ENCODE measurements at places on chromosomes 1 and 21.

DNA sequence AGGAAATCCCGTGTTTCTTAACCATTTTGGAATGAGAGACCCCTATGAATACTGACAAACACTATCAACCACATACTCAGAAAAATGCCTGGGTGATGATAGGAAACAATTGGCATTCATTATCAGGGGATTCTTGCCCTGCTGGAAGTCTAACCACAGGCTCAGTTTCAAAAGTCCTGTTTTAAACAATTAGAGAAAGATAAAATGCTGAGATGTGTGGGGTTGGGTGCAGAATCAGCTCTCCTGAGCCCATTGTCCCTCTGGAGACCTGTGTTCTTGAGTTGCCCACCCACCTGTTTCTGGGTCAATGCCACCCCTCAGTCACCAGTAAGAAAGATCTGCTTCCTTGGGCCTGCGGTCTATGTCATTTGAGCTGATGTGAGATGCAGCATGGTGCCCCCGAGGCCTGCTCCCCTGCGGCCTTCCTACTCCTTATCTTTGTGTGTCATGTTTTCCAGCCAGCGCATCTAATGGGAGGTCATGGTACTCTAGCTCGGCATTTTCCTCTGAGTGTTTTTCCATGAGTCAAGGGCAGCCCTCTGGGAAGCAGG, 130.3 kb upstream of the PLXNA2 start:
- no peak for DNase-seq

DNA sequence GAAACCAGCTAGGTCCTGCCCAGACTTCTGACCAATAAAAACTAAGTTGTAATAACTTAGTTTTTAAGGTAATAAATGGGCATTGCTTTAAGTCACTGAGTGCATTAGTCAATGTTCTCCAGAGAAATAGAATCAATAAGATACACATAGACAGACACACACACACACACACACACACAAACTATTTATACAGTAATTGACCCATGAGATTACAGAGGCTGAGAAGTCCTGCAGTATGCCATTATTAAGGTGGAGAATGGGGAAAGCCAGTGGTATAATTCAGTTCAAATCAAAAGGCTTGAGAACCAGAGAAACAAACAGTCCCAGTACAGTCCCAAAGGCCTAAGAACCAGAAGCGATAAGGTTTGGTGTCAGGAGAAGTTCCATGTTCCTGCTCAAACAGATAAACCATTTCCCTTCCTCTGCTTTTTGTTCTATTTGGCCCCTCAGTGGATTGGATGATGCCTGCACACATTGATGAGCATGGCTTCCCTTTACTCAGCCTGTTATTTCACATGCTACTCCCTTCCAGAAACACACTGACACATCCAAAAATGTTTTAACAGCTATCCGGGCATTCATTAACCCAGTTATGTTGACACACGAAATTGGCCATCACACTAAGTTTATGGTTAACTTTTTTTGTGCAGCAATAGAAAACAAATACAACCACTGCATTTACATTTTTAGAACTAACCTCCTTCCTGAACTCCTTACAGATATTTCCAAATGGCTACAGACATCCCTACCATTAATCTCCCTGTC, 828.2 kb upstream of the NCAM2 start:
- no peak for DNase-seq

GRCh38 chr1:23496490-23497181, 12.7 kb upstream of the ASAP3 start:
- no peak for DNase-seq

GRCh38 chr1:88333086-88333695, 350.9 kb upstream of the PKN2 start:
- DNase-seq = no peak

DNA sequence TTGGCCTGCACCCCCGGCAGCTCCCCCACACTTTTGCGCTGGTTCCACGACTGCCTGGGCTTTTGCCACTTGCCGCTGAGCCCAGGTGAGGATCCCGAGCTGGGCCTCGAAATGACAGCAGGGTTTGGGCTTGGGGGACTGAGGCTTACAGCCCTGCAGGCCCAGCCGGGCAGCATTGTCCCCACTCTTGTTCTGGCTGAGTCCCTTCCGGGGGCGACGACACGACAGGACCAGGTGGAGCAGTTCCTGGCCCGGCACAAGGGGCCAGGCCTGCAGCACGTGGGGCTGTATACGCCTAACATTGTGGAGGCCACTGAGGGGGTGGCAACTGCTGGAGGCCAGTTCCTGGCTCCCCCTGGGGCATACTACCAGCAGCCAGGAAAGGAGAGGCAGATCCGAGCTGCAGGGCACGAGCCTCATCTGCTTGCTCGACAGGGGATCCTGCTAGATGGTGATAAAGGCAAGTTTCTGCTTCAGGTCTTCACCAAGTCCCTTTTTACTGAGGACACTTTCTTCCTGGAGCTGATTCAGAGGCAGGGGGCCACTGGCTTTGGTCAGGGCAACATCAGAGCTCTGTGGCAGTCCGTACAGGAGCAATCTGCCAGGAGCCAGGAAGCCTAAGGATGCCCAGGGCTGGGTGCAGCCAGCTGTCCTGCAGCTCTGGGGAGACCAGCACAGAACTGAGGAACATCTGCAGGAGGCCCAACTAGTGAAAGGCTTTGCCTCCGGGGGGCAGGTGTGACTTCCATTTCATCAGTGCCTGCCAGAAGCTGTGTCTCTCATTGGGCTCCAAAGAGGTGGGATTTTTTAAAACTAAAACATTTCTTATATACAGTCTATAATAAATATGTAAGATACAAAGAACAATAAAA, 1.2 kb downstream of the HPDL start:
- no peak for DNase-seq

DNA sequence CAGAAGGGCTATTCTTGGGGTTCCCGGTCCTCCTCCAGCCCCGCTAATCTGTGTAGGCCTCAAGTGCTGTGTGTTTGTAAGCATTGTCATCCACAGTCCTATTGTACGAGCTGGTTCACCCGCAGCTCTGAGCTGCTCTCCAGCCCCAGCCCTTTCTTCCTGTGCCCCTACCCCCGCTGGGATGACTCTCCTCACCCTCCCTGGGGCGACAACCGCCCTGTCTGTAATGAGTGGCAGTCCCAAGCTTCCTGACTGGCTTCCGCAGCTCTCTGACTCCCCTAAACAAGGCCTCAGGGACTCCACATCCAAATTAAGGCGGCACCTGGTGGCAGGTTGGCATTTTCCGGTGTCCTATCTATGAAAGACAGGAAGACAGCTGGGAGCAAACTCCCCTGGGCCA, 45.8 kb downstream of the TFF3 start:
- no peak for DNase-seq

GRCh38 chr1:84278905-84279304, 22.6 kb upstream of the SAMD13 start:
- no peak for DNase-seq
